ENCODE measurements at places on chromosomes 12 and 14. TPM values are rescaled to one million over a fixed set of nuclear protein-coding genes. Genes with fewer than 3 reads are reported as not detected.

Gene TAOK3
- 68.8 TPM for total RNA-seq

DNA sequence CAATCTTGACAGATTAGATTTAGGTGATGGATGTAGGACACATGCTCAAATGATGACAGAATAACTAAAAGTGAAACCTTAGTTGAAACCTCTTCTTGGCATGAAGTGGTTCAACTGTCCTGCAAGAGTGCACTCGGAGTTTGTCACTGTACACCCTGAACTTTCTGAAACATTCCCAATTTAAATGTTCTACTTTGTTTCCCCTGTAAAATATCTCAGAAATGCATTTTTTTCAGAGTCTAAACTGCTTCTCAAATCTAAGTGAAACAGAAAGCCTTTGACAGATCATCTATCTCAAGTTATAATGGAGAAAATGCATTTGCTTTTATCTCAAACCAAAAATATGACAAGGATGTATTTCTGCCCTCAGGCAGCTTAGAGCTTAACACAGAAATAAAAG, 66.0 kb downstream of the BHLHE41 start:
- no peak for DNase-seq

GRCh38 chr14:77045238-77046162, 17.0 kb upstream of the IRF2BPL start:
- DNase-seq, result peak; percentile 77

DNA sequence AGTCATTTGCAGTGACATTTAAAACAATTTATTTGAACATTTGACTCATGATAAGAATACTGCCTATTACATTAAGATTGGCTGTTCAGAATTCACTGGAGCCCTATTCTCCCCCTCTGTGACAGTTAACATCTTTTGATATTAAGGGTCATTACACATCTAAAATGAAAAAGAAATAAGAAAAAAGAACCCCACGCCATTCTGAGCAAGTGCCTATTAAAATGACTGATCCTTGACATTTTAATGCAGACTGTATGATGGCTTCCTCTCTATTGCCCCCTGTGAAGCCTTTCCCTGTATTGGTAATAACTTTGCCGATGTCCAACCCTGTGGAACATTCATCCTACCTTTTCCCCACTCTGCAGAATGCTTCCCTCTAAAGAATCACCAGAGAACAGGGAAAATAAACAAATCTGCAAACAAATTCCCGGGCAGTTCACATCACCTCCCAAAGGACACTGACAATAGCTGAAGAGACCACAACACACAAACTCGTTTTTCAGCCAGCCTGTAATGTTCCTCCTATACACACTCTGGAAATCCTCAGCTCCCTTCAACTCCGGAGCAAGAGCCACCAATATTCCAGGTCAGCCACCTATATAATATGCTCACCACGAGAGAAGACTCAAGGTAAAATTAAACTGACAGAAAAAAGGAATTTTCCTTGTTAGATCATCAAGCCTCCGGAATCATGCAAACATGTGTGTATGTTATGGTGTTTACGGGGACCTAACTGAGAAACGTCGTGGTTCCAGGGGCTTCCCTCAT, 2.1 kb downstream of the NIN start:
- DNase-seq, result no peak

Gene VRTN
- total RNA-seq, result not detected

DNA sequence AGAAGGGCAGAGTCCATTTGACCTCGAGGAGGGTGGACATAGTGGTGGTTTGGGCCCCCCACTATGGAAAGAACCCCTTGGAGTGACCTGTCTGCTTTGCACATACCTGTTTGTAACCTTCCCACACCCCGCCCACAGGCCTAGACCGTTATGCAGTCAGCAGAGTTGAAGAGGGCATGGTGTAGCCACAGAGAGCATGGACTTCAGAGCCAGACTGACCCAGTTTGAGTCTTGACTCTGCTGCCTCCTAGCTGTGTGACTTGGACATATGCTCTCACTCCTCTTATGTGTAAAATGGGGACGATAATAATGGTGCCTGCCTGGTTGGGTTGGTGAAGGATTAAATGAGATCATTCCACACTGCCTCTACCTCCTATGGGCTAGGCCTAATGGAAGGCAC, 40.9 kb upstream of the NOS1 start:
- DNase-seq, result no peak

GRCh38 chr14:23572524-23572828, 4.9 kb upstream of the AP1G2 start:
- DNase-seq, result no peak

- DNase-seq, result no peak
Measured at GRCh38 chr14:49287004-49287403, 299.2 kb downstream of the RPS29 start.

Gene LMNTD1
- 2.6 TPM for total RNA-seq

DNA sequence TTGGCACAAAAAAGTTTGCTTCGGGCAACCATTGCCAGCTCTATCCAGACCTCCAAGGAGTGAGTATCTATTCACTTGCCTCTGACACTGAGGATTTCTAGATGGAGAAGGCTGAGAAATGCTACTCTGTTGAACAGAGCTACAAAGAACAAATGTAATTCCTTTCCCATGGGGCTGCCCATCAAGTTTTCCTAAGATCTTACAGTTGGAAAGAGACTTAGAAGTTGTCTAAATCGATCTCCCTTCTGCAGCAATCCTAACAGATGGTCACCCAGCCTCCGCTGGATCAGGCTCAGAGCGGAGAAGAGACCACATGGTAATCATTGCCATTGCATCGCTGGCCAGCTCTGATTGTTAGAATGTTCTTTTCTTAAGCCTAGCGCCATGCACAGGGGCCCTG, 110.1 kb upstream of the BCL2L14 start:
- no peak for DNase-seq

Gene ATL1
- 8.4 TPM for total RNA-seq

Gene RPGRIP1
- 1.1 TPM for total RNA-seq

- DNase-seq, result no peak
Measured at GRCh38 chr12:91819132-91819447, 326.6 kb downstream of the BTG1 start.

DNA sequence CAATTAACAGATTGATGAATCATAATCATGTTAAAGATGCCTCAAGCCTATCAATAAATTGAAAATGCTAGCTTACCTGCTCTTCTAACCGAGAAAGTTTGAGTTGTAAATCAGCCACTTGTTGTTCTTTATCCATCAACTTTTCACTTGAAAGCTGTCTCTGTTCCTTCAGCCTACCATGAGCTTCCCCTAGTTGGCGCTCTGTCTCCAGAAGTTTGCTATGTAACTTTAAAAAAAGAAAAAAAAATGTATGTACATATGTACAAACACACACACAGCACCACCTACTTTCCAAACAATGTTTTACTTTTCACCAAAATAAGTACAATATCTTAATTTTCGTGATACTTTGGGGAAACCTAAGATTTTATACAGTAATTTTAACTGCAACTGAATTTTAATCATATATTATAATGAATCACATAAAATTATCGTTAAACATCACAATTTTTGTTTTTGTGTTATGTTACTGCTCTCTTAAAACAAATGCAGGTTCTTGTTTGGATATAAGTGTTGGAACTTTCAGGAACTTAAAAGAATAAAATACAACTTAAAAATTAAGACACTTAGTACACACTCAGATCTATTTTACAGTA, 101.2 kb downstream of the EEA1 start:
- no peak for DNase-seq

DNA sequence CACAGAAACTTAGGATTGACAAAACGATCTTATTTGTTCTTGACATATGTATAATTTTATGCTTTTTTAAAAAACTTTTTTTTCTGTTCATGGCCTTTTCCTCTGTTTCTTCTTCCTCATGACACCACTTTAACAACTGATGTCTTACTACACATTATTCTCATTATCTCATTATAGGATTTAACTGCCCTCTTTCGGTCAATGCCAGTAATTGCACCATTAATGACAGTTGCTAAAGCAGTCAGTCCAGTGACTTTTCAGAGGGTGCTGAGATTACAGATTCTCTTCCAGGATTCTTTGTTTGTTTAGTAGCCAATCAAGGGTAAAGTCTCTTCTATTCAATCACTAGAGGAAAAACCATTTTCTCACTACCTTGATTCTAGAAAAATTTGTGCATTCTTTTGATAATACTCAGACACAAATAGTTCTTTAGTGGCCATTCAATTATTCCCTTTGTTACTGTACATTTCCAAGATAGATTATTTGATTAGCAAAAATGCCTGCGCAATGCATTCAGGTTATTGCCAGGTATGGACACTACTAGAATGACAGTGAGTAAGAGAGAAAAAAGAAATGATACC, 50.1 kb downstream of the KLRG1 start:
- no peak for DNase-seq

DNA sequence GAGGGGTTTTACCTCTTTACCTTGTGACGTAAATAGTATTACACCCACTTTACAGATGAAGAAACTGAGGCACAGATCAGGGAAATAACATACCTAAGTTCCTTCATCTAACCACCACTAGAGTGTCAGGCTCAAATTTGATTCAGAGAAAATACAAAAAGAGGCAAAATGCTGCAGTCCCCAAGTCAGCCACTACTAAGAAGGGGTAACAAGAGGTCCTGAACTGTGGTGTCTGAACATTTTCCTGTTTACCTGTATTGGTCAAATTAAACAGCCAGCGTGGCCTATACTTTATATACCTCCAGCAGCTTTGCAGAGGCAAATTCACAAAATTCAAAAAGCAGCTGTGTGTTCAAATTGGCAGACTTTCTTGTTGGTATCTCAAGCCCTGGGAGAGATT, 92.0 kb downstream of the TBX5 start:
- DNase-seq, result no peak

GRCh38 chr12:55743406-55744339, 751 bp downstream of the GDF11 start:
- DNase-seq, result peak; percentile 78

DNA sequence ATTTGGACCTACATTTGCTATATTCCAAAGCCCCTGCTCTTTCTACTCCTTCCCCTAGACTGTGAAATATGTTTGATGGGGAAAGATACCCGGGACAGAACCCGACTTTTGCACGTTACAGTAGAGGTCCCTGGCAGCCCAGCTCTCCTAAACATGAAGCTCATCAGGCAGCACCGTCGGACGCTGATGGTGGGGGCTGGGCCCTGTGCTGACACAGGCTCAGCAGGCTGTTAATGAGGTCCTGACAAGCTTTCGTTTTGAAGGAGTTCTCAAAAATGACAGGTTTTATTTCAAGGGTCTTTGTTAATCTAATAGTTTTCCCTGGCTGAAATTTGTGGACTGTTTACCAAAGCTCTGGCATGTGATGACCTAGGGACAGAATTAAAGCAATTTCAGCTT, 102.3 kb downstream of the SLC25A47 start:
- DNase-seq, result no peak

DNA sequence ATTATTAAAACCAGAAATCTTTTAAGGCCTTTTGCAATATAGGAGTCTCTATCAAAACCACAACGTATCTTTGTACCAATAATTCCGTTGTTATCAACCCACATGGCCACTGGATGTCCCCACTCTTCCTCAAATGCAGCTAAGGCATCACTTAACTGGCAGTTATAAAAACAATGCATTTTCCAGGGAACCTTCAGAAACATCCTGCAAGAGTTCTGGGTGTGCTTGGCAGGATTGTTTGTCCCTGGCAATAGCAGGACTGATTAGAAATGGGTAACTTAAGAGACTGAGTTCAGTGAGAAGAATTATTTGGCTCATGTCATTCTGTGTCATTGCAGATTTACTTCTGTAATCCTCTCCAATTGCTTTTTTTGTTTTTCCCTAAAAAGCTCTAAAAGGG, 112.0 kb downstream of the SLC15A5 start:
- no peak for DNase-seq

DNA sequence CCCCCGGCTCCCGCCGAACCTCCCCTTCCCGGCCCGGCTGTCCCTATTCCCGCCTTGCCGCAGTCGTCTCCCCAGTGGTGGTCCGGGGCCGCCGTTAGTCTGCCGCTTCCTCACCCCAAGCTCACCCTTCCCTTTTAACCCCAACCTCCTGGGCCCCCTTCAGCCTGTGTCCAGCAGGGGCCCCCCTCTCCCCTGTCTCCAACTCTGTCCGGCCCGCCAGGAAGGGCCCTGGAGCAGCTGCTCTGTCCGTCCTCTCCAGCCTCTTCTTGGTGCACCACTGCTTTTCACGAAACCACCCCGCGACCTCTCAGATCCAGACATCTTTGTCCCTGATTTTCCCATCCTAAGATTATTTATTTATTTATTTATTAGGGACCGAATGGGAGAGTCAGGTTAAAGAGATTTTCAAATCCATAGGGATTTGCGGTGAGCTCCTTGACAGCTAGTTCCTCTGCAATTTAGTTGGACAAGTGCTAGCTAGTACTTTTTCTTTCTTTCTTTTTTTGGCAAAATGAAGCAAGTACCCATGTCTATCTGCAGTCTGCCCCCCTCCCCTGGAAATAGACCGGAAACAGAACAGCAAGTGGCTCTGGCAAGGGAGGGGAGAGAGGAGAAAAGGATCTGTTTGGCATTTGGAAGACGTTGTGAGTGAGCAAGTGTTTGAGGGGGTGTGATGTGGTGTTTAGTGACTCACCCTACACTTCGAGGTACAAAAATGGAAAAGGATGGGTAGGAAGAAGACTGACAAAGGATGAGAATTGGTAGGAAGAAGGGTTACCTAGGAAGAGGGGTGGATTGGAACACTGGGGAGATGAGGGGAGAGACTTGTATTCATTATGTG, 632 bp downstream of the UBR7 start:
- no peak for DNase-seq

GRCh38 chr12:44372259-44372658, 503.9 kb downstream of the NELL2 start:
- DNase-seq, result no peak

Gene LYZ
- 1,458 TPM for total RNA-seq

Gene SRRM4
- total RNA-seq, result not detected

- DNase-seq, result no peak
Measured at GRCh38 chr12:59579631-59580030, 16.2 kb upstream of the SLC16A7 start.

DNA sequence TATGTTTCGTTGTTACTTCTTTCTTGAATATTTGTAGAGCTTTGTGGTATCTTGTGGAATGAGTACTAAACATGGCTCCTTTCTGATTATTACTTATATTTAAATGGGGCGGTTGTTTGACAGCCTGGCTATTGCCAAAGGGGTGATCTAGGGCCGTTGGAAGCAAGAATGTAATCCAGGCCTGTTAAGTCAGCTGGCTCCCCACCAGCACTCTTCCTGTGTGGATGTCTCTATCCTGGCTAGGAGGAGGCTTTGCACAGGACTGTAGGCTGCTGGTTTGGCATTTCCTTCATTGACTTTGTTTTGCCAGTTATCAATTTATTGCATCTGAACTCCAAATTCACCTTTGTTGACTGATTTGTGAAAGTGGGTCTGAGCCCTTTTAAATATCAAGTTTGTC, 5.6 kb downstream of the FAM234B start:
- DNase-seq, result no peak

Gene PTGES3
- 198 TPM for total RNA-seq

GRCh38 chr14:54554401-54554800, 12.5 kb upstream of the SAMD4A start:
- no peak for DNase-seq

Gene LALBA
- total RNA-seq, result not detected
